ENCODE measurements at places on chromosomes 2 and 18.

GRCh38 chr18:67428158-67428557 lies 88.4 kb downstream of the DSEL start:
- DNase-seq = no peak

- no peak for DNase-seq
Measured at GRCh38 chr2:26528836-26529235, 50.9 kb upstream of the OTOF start.

DNA sequence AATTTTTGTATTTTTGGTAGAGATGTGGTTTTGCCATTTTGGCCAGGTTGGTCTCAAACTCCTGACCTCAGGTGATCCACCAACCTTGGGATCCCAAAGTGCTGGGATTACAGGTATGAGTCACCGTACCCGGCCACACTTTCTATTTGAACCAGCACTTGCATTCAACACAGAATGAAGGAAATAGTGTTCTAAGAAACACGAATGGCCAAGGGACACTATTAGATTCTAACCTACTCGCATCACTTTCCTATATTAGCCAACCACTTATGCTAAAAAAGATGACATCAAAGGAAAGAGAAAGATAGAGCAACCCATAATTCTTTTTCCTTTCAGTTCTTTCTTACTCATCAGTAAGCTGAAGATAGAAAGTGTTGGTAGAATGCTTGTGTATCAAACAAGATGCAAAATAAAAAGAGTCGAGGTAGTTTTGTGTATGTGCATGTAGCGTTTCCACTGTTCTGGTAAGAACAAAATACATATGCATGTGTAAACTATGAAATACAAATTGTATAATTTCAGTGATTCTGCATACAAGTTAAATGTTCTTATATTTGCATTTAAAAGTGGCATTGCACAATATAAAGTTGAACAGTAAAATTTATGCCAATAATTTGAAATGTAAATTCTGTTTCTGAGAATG lies 247.6 kb downstream of the CDCA7 start:
- no peak for DNase-seq

DNA sequence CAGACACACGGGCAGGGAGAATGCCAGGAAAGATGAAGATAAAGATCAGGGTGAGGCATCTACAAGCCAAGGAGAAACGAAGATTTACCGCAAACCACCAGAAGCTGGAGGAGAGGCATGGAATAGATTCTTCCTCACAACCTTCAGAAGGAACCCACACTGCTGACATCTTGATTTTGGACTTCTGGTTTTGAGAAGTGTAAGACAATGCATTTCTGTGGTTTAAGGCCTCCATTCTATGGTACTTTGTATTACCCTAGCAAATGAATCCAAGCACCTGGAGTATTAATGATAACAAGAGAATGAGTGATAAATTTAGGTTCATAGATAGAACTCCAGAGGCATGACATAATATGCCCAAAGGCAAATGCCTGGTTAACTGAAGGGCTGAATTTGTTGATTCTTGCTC lies 11.8 kb upstream of the FN1 start:
- no peak for DNase-seq

DNA sequence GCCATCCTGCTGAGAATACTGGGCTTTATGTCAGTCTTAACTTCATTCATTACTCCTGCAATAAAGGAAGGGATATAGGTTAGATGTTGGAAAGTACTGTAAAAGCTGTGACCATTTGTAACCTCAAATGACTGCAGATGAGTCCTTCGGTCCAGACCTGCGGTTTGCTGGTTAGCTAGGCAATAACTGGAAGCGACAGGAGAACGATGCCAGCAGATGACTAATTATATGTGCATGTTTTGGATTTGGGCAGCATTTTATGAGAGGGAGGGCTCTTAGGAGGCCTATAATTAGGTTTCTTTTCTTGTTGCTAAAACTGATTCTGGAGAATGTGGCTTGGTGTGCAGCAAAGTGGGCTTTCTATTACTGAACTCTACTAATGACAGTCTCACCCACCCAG lies 205.6 kb downstream of the TMEM182 start:
- DNase-seq = no peak

GRCh38 chr18:32753656-32754260 lies 19.1 kb downstream of the KLHL14 start:
- no peak for DNase-seq

DNA sequence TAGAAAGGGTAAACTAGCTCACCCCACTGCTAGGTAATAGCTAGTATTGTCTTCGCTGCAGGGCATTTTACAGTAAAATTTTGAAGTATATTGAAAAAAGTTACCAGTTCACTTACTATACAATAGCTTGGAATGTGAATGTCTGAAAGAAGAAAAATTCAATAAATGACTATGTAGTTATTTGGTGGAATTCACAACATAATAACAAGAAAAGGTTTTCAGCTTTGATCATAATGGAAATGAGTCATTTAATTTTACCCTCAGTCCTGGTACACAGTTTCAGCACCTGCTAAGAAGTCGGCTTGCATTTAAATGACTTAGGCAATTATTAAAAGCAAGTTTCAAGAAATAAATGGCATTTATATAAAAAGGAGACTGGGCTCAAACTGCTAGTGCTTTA lies 90.4 kb downstream of the NUP35 start:
- DNase-seq = no peak

- no peak for DNase-seq
Measured at GRCh38 chr2:35822716-35823115, 532.9 kb upstream of the CRIM1 start.

GRCh38 chr2:181105562-181105961 lies 125.2 kb downstream of the UBE2E3 start:
- DNase-seq = no peak

- no peak for DNase-seq
Measured at GRCh38 chr2:120516679-120517314, 170.9 kb downstream of the INHBB start.

- DNase-seq = peak; percentile 31
Measured at GRCh38 chr2:167212014-167212648, 323.9 kb downstream of the XIRP2 start.

DNA sequence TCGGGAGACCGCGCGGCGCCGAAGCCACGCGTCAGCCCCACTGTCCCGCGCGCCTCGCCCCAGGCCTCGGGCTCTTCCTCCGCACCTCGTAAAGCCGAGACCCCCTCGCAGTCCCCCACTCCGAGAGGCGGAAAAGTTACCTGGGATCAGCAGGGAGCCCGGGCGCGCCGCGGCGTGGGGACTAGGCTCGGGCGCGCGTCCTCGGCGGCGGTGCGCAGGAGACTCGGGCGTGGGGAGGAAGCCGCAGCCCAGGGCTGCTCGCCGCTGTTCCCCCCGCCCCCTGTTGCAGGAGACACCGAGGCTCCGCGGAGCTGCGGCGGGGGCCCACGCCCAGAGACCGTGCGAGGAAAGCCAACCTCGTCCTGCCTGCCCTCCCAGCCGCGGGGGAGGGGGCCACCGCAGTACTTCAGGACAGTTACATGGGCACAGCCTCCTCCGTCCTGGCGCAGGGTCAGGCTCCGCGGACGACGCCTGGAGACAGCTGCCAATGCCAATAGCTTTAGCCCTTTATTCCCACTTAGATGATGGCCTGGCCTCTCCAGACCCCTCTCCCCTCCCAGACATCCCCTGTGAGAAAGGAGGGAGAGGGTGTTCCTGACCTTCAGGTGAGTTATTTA lies at the start of gene EPB41L3:
TSS of gene EPB41L3 (minus strand) at position 225 of the 617 bp plus-strand sequence. CDS start 54,814 bp downstream, outside the sequence.
- peak; percentile 20 for DNase-seq

DNA sequence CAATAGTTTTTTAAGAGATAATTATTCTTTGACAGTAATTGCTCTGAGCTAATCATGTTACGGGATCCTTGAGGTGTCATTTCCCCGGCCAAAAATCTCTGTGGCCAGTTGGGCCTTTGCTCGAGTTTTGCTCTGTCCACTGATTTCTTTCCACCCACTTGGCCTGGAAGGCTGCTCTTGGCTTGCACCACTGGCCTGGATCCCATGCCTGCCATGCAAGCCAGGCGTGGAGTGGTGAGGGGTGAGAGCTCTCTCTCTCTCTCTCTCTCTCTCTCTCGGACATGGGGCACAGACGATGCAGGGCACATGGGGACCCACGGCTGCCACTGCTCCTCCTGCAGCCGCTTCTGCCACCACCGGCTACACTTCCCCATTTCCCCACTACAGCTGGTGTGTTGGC lies 853.0 kb upstream of the GCFC2 start:
- DNase-seq = no peak

- DNase-seq = no peak
Measured at GRCh38 chr2:221521233-221521845, 50.8 kb downstream of the EPHA4 start.

DNA sequence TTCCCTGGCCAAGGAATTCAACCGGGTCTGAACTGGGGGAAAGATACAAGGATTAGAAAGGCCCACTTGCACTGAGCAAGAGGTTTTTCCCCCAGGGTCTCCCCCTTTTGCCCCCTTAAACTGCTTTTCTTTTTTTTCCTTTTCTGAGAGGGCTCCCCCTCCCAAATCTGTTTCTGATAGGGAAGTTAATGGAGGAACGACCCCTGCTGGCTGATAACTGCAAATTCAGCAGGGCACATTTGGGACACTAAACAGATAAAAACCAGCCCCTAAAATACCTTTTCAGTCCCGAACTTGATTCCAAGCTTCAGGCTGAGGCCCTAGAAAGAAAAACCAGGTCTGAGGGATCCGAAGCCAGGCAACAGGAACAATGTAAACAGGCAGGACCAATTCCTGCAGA lies 1012.4 kb upstream of the CRIM1 start:
- no peak for DNase-seq

GRCh38 chr2:239214725-239215124 lies 186.1 kb downstream of the HDAC4 start:
- no peak for DNase-seq

DNA sequence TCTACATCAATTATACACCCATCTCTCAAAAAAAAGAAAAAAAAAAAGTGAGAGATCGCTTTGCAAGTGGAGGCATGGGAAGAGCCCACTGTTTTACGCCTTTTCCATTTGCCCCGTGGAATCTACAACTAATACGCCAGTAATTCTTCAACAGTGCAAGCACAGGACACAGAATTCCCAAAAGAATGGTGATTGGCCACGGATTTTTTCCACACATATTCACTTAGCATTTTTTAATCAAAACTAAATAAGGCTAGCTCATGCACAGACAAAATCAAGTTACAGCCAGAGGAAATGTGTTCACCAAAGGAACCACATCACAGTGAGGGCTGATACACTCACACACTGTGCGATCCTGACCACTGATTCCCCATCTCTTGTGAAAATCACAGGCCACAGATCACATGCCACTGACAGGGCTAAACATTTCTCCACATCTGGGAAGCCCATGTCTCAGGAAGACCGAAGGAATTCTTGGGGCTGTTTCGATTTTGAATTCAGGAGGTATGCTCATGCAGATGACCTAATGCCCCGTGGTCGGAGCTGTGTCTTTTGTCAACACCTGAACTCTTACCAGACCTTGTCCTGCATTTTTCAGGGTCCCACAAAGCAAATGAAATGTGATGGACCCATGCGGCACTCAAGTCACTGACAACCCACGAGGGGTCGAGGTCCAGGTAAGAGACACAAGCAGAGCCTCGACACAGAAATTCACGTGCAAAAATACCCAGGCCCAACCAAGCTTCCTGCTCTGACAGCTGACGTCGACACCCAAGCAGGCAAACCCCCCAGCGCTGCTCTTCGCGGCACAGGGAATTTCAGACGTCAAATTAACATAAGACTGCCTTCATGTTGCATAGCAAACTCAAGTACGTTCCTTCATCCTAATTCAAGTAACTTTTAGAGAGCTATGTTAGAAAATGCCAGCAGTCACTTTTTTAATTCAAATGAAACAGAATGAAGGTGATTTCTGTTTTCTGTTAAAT lies 69.6 kb downstream of the ZNF516 start:
- DNase-seq = no peak
